ENCODE measurements at places on chromosomes 12 and 14.
A peak's percentile ranks its signal among the peaks of the same experiment; 100 is the strongest.

DNA sequence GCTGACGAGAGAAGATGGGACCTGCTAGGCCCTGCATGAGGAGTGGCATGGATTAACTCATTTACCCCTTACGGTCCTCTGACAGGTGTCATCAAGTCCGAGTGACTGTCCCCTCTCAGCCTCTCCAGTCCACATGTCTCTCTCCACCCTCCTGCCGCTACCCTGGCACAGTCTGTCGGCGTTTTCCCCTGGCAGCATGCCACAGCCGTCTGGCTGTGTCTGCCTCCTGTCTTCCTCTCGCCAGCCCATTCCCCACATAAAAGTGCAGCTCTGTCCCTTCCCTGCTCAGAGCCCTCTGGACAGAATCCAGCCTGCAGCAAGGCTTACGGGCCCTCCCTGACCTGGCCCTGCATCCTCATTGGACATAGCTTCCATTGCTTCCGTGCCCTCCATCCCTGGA lies 45.6 kb downstream of the UBE3B start:
- H3K36me3 ChIP-seq, result peaks cover 28% of the 10 kb centered on the region
- H3K4me1 ChIP-seq, result no peaks in the 10 kb centered on the region
- H3K27me3 ChIP-seq, result no peaks in the 10 kb centered on the region
- no peak overlapping the region for H3K4me3 ChIP-seq

DNA sequence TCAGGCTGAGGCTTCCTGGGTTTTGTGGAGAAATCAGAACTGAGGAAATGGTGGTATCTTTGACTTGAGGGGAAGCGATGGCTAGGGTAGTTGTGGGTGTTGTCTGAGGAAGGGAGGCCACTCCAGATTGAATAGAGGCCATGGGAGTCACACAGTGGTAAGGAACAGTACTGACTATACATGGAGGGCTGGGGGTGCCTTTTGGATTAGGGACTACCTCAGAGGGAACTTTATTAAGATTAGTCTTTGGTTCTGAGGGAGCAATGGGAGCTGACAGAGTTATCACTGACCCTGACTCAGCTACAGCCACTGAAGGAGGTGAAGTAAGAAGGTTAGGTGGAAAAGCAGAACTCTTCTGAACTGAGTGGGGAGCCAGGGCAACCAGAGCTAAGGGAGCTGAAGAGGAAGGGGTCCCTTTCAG lies 4.4 kb downstream of the NACA start:
- H3K27me3 ChIP-seq, result no peaks in the 10 kb centered on the region
- H3K27ac ChIP-seq, result peak overlapping the region; percentile 89
- peaks cover 6% of the 10 kb centered on the region for H3K36me3 ChIP-seq

GRCh38 chr12:64819816-64820402 lies 4.5 kb upstream of the TBC1D30 start:
- H3K4me1 ChIP-seq, result no peaks in the 10 kb centered on the region
- H3K27ac ChIP-seq, result no peak overlapping the region
- no peak for DNase-seq
- H3K36me3 ChIP-seq, result no peaks in the 10 kb centered on the region
- no peak overlapping the region for H3K4me3 ChIP-seq

- no peak overlapping the region for H3K27ac ChIP-seq
- H3K27me3 ChIP-seq, result peaks cover 38% of the 10 kb centered on the region
- no peaks in the 10 kb centered on the region for H3K4me1 ChIP-seq
- no peak for DNase-seq
- no peaks in the 10 kb centered on the region for H3K36me3 ChIP-seq
These were observed 54.9 kb upstream of the SCN8A start for GRCh38 chr12:51536159-51536558.

DNA sequence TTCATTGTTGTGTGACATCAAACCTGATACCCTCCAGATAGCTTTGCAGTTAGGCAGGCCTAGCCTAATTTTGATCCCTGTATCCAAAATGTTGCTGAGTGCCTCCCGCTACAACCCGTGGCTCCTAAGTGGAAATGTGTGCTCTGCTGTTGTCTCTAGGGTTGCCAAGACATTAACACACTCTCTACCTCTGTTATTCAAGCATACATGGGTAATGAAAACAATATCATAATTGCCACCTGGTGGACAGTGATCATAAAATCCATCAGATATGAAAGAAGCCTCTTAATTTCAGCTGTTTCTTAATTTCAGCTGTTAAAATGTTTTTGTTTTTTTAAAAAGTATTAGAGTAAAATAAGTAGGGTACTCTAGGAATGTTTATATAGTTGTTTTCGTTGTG lies 93.5 kb downstream of the PLEKHA5 start:
- H3K4me1 ChIP-seq, result peaks cover 5% of the 10 kb centered on the region
- no peaks in the 10 kb centered on the region for H3K27me3 ChIP-seq
- H3K36me3 ChIP-seq, result no peaks in the 10 kb centered on the region
- H3K4me3 ChIP-seq, result no peak overlapping the region
- H3K27ac ChIP-seq, result no peak overlapping the region
- DNase-seq, result no peak

- H3K36me3 ChIP-seq, result no peaks in the 10 kb centered on the region
- no peak for DNase-seq
- no peak overlapping the region for H3K27ac ChIP-seq
These were observed 12.7 kb upstream of the HDAC7 start for GRCh38 chr12:47832263-47832933.

DNA sequence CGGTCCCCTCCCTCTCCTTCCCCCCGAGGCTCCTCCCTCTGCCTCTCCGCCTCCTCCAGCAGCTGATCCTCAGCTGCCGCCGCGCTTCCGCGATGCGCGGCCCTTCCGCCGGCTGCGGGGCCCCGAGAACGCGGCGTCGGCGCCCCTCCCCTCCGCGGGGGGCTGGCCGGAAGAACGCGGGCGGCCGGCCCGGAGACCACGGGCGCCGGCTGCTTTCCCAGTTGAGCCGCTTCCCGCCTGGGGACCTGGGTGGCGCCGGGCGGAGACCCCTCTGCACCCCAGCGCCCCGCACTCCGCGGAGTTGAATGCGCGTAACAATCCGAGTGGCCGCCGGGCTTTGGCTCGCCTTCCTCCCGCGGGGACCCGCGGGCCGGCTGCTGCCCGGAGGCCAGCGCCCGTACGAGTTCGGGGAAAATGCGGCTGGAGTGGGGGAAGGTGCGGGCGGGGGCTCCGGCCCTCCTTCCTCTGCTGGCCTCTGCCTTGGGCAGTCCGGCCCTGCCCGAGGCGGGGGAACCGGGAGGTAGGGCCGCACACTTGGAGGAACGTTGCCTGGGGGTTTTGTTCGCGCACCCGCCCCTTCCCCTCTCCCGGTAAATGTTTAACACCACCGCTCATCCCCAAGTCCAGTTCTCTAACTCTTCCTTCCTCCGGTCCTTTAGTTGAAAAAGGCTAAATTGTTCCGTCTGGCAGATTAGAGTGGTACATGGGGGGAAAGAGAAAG lies 393 bp upstream of the DCAF5 start:
- H3K36me3 ChIP-seq, result no peaks in the 10 kb centered on the region
- H3K27ac ChIP-seq, result peak overlapping the region; percentile 99
- H3K4me3 ChIP-seq, result peak overlapping the region; percentile 79
- H3K27me3 ChIP-seq, result no peaks in the 10 kb centered on the region
- H3K4me1 ChIP-seq, result no peaks in the 10 kb centered on the region

DNA sequence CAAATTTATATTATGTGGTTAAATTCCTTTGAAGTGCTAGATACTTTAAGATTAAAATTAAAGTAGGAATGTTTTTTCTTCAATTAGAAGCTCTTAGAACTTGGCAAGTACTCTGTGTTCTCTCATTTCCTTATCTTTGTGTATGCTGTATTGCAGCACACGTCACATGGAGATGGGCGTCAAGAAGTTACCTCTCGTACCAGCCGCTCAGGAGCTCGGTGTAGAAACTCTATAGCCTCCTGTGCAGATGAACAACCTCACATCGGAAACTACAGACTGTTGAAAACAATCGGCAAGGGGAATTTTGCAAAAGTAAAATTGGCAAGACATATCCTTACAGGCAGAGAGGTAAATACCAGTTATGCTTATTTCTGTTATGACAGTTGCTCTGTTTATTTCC lies 19.7 kb downstream of the MARK3 start:
- H3K27me3 ChIP-seq, result no peaks in the 10 kb centered on the region
- H3K27ac ChIP-seq, result no peak overlapping the region
- no peak overlapping the region for H3K4me3 ChIP-seq
- no peak for DNase-seq
- no peaks in the 10 kb centered on the region for H3K36me3 ChIP-seq
- peaks cover 53% of the 10 kb centered on the region for H3K4me1 ChIP-seq

- no peak overlapping the region for H3K27ac ChIP-seq
- DNase-seq, result no peak
- H3K4me3 ChIP-seq, result peak overlapping the region; percentile 56
These were observed 895 bp upstream of the CCDC88C start for GRCh38 chr14:91418387-91419043.

GRCh38 chr14:61565181-61565580 lies 130.1 kb upstream of the HIF1A start:
- H3K36me3 ChIP-seq, result no peaks in the 10 kb centered on the region
- no peak overlapping the region for H3K4me3 ChIP-seq
- H3K27ac ChIP-seq, result no peak overlapping the region

DNA sequence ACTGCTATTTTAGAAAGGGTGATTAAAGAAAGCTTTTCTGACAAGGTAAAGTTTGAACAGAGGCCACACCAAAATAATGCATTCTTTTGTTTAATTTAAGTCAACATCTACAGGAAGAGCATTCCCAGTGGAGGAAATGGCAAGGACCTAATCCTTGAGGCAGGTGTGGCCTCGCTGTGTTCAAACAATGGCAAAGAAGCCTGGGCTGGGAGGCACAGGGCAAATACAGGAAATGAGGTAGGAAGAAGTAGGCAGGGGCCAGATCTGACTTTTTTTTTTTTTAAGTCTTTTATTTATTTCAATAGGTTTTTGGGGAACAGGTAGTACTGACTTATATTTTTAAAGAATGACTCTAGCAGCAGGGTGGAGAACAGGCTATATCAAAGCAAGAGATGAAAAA lies 53.5 kb downstream of the ARMH4 start:
- no peaks in the 10 kb centered on the region for H3K36me3 ChIP-seq
- DNase-seq, result no peak
- no peaks in the 10 kb centered on the region for H3K4me1 ChIP-seq
- H3K27me3 ChIP-seq, result no peaks in the 10 kb centered on the region
- no peak overlapping the region for H3K27ac ChIP-seq

GRCh38 chr12:129558036-129558435 lies 345.8 kb downstream of the TMEM132D start:
- H3K27me3 ChIP-seq, result no peaks in the 10 kb centered on the region
- no peaks in the 10 kb centered on the region for H3K36me3 ChIP-seq
- H3K4me3 ChIP-seq, result no peak overlapping the region
- no peak for DNase-seq
- H3K27ac ChIP-seq, result no peak overlapping the region
- H3K4me1 ChIP-seq, result no peaks in the 10 kb centered on the region

DNA sequence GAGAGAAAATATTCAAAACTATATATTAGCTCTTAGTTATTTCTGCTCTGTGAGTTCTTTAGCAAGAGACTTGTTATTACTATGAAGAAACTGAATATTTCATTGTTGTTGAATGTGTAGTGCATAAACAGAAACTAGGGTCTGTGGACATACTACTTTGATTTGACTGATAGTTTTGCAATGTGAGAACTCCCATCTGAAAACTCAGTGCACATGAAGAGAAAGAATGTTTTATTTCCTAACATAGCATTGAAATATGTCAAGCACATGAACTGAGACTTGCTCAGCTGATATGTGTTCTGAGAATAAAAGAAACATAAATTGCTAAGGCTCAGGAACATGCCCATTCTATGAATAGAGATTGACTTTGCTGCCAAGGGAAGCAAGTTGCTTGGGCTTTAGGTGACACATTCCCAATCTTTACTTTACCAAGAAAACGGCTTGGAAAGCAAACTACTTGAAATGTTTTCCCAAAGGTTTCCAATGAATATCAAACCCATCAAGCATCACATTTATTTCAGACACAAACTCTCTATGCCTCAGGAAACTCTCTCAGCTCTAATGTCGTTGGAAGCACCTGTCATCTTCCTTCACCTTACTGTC lies 290.4 kb downstream of the SLC16A7 start:
- no peaks in the 10 kb centered on the region for H3K4me1 ChIP-seq
- H3K36me3 ChIP-seq, result no peaks in the 10 kb centered on the region
- no peak overlapping the region for H3K4me3 ChIP-seq
- no peak overlapping the region for H3K27ac ChIP-seq
- no peak for DNase-seq
- no peaks in the 10 kb centered on the region for H3K27me3 ChIP-seq

DNA sequence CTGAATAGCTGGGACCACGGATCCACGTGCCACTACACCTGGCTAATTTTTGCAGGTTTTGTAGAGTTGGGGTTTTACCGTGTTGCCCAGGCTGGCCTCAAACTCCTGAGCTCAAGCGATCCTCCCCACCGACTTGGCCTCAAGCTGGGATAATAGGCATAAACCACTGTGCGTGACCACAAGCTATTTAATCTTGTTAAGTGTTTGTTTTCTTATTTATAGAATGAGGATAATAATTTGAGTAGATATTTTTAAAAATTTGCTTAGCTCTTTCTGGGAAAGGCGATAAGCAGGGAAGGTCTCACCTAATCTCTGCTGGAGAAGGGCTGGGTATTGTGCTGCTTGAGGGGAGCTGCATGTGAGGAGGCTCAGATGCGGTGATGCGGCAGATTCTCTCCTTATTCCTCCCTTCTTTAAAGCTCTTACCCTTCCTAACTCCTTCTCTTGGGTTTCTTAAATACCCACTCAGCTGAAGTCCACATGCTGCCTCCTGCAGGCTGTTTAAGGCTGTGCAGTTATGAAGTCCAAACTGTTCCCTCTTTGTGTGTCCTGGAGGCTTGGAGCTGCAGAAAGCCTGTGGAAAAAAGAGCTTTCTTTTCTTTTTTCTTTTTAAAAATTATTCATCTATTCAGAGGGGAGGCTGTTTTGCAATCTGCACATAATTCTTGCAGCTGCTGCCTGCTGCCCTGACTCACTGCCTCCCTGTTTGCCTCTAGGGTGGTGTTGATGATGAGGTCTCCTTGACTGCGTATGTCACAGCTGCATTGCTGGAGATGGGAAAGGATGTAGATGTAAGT lies 37.9 kb downstream of the A2ML1 start:
- no peaks in the 10 kb centered on the region for H3K27me3 ChIP-seq
- H3K4me1 ChIP-seq, result no peaks in the 10 kb centered on the region
- H3K27ac ChIP-seq, result no peak overlapping the region

- no peak overlapping the region for H3K27ac ChIP-seq
- peaks cover 52% of the 10 kb centered on the region for H3K4me1 ChIP-seq
- H3K27me3 ChIP-seq, result no peaks in the 10 kb centered on the region
- no peaks in the 10 kb centered on the region for H3K36me3 ChIP-seq
- DNase-seq, result peak; percentile 68
These were observed 11.3 kb downstream of the BDKRB1 start for GRCh38 chr14:96267336-96267735.

DNA sequence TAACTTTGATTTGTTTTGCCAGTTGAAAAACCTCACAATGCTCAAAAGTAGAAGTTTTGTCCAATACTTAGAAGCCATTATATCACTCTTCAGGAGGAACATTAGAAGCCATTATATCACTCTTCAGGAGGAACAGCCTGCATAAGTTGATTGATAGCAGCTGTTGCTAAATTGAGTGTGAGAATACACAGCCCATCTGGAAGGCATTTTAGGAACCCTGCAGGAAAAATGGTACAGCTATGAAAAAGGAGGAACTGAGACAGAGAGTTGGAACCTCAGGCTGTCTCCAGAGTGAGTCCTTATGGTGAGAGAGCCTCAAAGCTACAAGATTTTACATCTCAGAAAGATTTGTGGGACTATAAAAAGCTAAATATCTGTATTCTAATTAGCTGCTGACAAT lies 207.0 kb downstream of the MYRFL start:
- DNase-seq, result no peak
- H3K4me1 ChIP-seq, result no peaks in the 10 kb centered on the region
- H3K4me3 ChIP-seq, result no peak overlapping the region
- no peak overlapping the region for H3K27ac ChIP-seq
- H3K27me3 ChIP-seq, result no peaks in the 10 kb centered on the region
- H3K36me3 ChIP-seq, result no peaks in the 10 kb centered on the region

Measured in sigmoid colon (tissue), 7 donors.